NCI-H748 treated with DMSO at 0.1 percent for 48 hours (cell line): ENCODE measurements at places on chromosomes 3 and 15.

GRCh38 chr3:25856902-25857518 is 67.1 kb downstream of the OXSM start:
- DNase-seq = peak; percentile 25

DNA sequence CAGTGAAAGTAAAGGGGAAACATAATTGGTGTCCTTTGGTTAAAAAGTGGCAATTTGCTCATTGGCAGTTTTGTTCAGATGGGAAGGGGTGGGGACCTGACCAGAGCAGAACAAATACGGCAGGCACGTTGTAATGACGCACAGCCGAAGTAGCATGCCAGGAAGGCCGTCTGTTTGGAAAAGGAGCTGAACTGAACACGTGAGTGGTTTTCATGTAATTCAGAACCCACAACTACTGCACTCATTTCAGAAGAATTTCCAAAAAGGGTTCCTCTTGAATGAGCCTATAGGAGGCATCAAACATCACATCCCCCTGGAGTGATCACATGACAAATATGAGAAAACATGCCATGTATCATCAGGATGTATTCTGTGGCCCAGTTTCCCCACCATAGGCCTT is 42.9 kb upstream of the LMCD1 start:
- no peak for DNase-seq

DNA sequence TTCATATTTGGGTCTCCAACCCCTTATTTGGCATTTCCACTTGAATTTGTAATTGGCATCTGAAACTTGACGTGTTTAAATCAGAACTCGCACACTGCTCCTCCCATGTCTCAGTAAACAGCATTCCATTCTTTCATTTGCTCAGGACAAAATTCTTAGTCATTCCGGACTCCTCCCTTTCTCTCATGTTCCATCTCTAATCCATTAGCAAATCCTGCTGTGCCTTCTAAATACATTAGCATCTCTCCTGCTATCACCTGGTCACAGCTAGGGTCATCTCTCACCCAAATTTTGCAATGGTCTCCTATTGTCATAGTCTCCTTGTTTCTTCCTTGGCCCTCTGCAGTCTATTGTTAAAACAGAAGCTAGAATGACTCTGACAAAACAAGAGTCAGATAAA is 119.9 kb upstream of the CADPS start:
- no peak for DNase-seq

DNA sequence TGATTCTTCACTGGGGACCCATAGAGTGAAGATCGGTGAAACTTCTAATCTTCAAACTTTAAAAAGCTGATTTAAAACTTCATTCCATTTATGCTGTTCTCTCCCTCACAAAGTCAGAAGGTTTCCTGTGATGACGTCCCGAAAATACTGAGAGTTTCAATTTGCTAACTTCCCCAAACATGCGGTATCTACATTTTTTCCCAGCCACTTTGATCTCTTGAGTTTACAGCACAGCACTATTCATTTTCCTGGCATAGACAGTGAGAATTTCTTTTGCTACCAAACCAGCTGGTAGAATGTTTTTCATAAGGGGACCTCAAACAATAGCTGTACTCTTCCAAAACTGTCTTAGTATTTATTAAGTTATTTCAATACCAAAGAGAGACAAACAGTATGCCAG is 156.8 kb downstream of the LSAMP start:
- DNase-seq = no peak

DNA sequence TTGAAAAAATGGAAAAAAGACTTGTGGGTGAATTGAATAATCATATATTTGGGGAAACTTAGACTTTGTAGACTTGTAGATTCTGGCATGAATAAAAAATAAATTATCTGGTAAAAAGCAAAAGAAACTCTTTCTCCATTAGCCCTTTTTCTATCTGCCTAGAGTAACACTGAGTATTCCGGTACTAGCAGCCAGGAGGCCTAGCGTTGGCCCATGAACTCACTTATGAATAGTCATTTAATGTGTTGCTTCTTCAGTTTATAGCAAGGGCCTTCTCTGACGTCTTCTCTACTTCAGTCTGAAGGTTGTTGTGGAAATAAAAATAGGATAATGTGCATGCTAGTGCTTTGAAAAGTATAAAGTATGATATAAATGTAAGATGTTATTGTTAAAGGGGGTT is 851.2 kb upstream of the NR2F2 start:
- no peak for DNase-seq

DNA sequence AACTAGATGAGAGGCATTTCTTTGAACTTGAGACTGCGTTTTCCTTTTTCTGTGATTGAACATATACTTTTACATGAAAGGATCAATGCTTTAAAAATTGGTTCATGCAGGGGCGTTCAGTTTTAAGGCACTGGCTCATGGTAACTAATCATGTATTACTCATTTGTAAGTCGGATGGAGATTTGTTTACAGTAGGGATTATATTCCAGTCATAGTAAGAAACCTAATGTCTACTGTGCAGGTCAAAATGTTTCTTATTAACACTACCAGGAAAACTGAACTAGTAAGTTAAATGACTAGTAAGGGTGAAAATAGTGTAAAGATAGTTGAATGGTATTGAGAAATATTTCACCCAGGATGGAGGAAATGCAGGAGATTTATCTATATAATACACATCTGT is 258.8 kb upstream of the GBE1 start:
- no peak for DNase-seq

GRCh38 chr15:80455668-80456442 is 51.7 kb downstream of the ARNT2 start:
- DNase-seq = peak; percentile 30

- DNase-seq = no peak
These were observed 474.6 kb upstream of the TPRG1 start for GRCh38 chr3:188697127-188697526.

- no peak for DNase-seq
These were observed 407.1 kb downstream of the LSAMP start for GRCh38 chr3:116037954-116038911.

DNA sequence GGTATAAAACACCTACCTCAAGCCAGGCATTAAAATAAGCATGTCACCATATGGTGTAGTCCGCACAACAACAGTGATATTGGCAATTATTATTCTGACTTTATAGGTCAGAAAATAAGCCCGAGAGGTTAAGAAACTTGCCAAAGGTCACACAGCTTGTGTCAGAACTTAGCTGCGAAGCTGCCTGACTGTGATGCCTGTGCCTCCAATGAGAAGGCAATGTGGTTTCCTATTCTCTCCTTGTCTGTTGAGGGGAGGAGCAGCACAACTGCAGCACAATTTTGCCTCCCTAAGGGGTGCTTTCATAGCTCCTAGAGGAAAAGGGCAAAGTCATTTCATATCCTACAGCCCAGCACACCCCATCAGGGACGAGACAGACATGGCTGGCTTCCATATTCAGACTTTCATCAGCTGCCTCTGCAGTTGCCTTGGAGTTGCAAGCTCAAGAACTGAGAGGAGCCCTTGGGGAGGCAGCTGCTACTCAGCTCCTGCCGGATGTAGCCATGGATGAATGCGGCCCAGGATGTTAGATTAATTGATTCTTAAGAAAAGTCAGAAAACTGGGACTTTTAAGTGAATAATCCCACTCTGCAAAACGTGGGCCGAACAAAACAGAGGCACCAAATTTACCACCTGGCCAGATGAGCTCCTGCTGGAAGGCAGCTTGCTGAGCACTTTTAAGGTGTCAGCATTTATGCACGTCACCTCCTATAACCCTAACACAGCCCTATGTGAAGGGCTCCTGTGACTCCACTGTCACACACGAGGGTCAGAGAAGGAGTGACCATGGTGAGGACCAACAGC is 38.5 kb downstream of the MYO5C start:
- no peak for DNase-seq

GRCh38 chr15:51310064-51310463 is 28.3 kb downstream of the CYP19A1 start:
- no peak for DNase-seq

- no peak for DNase-seq
These were observed 442.3 kb downstream of the NLGN1 start for GRCh38 chr3:173839859-173840258.

DNA sequence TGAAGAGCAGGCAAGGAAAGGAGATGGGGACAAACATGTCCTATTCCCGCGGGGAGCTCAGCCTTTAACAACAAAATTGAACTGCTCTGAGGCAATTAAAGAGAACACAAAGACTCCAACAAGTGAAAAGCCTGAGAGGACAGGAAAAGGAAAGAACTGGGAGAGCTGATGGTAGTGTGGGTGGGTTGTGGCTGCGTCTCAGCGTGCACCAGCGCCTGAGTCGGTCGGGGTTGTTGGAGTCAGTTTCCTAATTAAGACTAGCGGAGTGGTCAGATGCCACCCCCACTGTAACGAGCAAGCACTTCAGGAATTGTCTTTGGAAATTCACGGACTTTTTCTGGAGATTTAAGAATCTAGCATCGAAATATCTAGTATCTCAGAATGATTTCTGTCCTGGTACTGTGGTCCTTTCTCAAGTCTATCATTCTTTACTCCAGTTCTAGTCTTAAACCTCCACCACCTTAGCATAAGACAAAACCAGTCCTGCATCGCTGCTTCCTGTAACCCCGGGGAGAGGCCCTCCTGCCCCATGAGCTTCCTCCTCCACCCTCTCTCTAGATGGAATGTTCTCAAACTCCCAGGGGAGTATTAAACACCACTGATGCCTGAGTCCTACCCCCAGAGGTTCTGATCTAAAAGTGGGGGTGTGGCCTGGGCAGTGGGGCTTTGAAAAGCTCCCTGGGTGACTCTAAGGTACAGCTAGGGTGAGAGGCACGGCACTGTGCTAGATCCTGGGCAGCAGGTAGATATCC is 104.0 kb downstream of the CYP19A1 start:
- DNase-seq = no peak

- DNase-seq = no peak
These were observed 8.5 kb downstream of the CGNL1 start for GRCh38 chr15:57384816-57385215.

- DNase-seq = no peak
These were observed 20.3 kb downstream of the FBLN2 start for GRCh38 chr3:13569201-13569600.

DNA sequence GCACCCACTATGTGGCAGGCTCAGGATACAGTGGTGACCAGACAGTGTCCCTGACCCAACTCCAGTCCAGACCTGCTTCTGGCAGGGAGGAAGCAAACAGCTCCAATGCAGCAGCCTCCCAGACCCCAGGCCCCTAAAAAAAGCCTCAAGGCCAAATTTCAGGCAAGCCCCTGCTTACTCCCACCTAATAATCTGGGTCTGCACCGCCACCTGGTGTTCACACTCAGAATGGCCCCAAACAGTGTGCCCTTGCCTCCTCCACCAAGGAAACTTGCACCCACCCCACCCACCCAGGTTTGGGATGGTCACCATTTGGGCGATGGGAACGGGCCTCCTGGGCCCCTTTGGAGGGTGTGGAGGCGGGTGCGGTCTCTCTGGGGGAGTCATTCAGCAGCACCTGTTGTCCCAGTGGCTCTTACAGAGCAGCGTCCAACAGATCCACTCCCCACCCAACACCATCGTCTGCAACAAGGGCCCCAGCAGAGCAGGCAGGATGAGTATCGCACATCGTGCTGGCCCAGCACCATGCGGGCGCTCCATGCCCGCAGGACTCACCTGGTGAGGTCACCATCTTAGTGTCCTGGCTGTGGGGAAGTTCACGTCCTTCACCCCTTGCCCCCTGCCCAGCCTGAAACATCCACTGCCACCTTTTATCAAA is 17.3 kb downstream of the C3orf18 start:
- no peak for DNase-seq

DNA sequence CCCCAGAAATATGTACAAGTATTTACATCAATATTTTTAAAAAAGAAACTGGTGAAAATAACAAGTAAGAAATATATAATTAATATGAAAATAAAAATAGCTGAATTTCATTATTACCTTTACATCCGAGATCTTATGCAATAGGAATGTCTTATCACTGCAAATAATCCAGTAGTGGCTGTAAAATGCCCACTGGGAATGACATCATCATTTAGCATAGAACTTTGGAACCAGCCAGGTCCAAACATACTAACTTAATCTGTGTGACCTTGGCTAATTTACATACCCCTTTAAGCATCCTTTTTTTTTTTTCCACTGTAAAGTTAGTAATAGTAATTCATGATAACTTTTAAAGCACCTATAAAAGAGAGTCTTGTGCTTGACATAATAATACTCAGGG is 611.7 kb downstream of the ZIC1 start:
- no peak for DNase-seq

GRCh38 chr3:158528076-158528674 is 42.8 kb upstream of the MLF1 start:
- no peak for DNase-seq

DNA sequence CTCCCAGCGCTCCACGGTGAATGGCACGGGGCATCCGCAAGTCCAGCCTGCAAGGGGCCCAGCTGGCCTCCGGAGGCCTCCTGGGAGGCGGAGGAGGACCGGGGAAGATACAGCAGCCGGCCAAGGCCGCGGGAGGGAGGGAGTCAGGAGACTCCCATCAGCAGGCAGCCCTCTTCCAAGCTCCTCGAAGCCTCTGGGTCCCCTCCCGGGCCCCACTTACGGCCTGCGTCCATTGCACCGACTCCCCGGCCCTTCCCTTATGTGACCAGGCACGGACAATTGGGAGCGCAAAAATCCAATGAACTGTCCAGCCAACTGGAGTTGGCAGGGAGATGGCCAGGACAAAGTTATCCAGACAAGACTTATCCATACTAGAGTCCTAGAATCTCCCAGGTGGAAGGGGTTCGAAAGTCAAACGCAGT is 668 bp downstream of the MFGE8 start:
- DNase-seq = no peak

- DNase-seq = no peak
These were observed 356.0 kb downstream of the SHQ1 start for GRCh38 chr3:72492240-72492639.

DNA sequence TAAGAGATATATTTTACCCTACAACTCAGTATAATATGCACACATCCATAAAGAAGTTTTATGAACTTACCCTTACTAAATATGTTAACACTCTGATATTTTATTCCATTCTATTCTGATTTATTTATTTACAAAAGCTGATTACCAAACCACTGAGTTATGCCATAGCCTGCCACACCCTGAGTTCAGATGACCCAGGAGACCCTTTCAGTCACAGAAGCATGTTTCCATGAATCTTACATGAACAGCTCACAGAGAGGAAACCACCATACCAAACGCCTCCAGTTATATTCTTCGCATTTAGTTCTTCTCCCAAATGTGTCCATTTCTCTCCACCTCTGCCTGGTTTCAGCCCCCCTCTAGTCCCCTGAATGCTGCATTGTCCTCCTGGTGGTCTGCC is 103.5 kb downstream of the SEMA5B start:
- no peak for DNase-seq

GRCh38 chr3:106575029-106575428 is 706.2 kb upstream of the CBLB start:
- no peak for DNase-seq

DNA sequence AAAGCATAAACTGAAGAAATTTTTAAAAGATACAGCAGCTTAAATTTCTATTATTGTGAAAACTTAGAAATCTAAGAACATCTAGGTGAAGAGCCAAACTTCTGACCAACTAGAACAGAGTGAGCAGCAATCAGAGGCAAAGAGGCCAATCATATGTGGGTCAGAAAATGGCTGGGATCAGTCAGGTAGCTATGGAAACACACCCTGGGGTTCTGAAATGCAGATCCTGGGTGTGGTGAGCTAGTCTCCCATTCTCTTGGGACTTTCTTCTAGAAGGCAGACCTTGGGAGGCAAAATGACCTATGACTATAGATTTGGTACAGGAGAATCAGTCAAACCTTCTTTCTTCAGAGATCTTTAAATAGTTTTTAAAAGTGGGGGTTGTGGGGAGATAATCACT is 385.8 kb downstream of the TBC1D5 start:
- DNase-seq = no peak
